CD4-positive, alpha-beta T cell treated with Interferon gamma for 1 hour (primary cell): ENCODE measurements at places on chromosomes 1 and 21.

- no peak for DNase-seq
These were observed 85.1 kb downstream of the CAPZB start for GRCh38 chr1:19400192-19400611.

- DNase-seq: no peak
These were observed 28.6 kb upstream of the PDXK start for GRCh38 chr21:43690346-43690745.

DNA sequence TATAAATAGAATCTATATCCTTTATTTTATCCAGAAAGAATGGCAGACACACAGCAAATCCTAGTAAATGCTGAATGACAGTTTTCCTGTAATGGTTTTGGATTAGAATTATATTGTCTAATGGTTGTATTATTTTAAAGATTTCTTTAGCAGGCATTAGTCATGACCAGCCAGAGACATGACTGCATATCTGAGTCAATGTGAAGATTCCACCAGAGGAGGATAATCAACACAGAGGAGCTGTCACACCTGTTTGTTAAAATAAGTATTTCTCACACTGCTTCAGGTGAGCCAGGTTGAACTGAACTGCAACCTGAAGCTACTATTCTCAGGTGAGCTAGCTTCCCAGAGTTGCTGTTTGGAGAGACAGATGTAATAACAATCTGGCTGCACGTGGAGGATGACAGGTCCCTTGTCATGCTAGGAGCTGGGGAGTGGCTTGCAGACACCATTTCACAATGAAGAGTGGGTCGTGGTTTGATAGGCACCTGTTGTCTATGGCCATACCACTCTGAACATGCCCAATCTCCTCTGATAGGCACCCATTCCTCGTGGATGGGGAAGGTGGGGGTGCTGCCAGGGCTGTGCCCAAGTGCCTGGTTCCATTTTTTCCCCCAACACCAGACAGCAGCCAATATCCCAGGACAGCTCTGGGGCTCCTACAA lies 94.3 kb downstream of the KCNJ6 start:
- no peak for DNase-seq

- DNase-seq: no peak
These were observed 2.2 kb downstream of the PTGFRN start for GRCh38 chr1:116911779-116912469.

GRCh38 chr1:238001818-238002217 lies 111.1 kb upstream of the ZP4 start:
- DNase-seq: no peak

- DNase-seq: no peak
These were observed 44.8 kb downstream of the UCHL5 start for GRCh38 chr1:193014400-193014799.

DNA sequence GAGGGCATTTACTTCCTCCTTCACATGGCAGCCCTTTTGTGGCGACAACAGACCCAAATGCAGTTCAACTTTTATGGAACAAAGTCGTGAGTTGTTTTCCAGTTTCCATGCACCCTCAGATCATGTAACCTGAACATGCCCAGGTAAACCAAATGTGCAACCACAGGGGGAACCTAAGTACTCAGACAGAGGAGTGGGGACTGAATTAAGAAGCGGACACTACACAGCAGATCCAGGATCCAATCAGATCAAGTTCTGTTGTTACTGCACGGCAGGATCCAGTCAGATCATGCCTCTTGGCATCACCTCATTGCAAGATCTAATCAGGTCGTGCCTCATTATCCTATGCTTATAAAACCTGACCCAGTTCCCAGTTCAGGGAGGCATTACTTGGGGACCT lies 115.7 kb downstream of the MATN1 start:
- no peak for DNase-seq

- no peak for DNase-seq
These were observed 382.8 kb downstream of the RRAGC start for GRCh38 chr1:38476850-38477178.

- no peak for DNase-seq
These were observed 94.7 kb upstream of the ERRFI1 start for GRCh38 chr1:8120693-8121260.

- DNase-seq: no peak
These were observed 67.9 kb upstream of the ADAMTS5 start for GRCh38 chr21:27034796-27035195.

GRCh38 chr1:203408486-203409481 lies 57.9 kb upstream of the FMOD start:
- DNase-seq: peak; percentile 54

- no peak for DNase-seq
These were observed 274.4 kb upstream of the FMN2 start for GRCh38 chr1:239817276-239817675.

DNA sequence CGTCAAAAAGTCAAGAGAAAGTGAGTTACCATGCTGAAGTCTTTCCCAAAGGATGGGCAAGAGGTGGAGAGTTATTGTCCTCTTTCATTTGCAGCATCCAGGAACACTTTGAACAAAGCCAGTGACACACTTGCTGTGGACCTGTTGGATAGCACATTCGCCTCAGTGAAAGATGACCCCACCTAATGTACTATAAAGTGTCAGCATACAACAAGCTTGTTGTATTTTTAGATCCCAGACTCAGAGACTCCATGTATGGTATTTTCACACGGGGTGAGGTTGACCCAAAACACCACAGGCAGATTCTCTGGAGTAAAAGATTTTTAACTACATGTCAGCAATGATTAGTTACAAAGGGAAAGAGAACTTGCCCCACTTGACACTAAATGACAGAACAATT lies 273.8 kb downstream of the PTBP2 start:
- DNase-seq: no peak

DNA sequence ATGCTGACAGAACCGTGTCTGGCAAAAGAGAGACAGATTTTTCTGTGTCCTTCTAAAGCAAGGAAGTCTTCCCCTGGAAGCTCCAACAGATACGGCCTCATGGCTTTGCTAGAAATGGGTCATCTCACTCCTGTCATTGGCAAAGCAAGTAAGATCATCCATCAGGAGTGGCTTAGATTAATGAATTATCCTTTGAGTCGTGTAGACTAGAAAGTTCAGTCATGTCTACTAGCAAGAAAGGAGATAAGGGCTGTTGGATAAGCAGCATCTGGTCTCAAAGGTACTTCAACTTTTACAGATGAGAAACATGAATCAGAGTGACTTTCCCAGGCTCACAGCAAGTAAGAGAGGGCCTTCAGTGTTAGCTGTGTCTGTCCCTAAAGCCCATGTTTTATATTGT lies 3.4 kb upstream of the AGO3 start:
- no peak for DNase-seq

DNA sequence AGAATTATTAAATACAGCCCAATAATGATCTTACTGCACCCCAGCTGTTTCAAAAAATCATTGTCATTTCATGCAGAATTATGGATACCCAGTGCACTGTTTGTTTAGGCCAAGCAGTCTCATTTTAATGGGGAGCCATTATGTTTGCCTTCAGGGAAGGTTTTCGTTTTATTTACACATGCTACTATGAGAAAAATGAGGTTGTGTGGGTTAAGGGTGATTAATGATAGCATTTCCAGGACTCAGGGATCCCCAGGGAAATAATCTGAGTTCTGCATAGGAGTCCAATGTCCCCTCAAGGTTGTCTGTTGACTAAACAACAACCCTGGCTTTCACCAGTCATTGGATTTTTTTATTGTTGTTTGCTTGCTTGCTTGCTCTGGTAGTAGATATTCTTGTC lies 71.0 kb upstream of the ZP4 start:
- no peak for DNase-seq

DNA sequence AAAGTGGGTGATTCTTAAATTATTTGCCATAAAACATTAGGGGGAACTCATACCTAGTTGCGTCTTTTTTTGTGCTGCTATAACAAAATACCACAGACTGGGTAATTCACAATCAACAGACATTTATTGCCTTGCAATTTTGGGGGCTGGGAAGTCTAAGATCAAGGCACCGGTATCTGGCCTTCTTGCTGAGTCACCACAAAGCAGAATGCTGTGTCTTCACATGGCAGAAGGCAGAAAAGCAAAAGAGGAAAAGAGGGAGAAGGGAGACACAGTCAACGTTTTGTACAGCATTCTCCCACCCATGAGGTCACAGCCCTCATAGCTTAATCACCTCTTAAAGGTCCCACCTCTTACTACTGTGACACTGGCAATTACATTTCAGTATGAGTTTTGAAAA lies 291.0 kb downstream of the CHRM3 start:
- no peak for DNase-seq

GRCh38 chr1:100719490-100719889 lies at the start of gene VCAM1:
Gene VCAM1, plus strand, starts transcription at chr1:100719742. Its CDS starts 119 bp downstream, at chr1:100719861.
- DNase-seq: no peak

GRCh38 chr1:109923131-109923945 lies 12.7 kb downstream of the CSF1 start:
- no peak for DNase-seq

DNA sequence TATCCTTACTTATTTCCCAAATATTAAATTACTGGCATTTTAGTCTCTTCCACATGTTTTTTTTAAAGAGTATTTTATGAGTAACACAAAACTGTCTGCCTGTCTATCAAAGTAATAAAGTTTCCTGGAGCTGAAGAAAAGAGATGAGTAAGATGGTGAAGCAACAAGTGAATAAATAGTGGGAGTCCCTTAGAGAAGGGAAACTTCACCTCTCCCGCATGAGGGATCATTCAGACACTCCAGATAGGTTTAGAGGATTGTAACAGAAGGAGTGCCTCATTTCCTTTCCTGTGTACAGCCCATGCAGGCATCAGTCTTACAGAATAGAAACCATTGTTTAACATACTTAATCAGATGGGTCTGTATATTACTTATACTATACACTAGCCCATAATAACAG lies 205.7 kb downstream of the USP25 start:
- DNase-seq: no peak

DNA sequence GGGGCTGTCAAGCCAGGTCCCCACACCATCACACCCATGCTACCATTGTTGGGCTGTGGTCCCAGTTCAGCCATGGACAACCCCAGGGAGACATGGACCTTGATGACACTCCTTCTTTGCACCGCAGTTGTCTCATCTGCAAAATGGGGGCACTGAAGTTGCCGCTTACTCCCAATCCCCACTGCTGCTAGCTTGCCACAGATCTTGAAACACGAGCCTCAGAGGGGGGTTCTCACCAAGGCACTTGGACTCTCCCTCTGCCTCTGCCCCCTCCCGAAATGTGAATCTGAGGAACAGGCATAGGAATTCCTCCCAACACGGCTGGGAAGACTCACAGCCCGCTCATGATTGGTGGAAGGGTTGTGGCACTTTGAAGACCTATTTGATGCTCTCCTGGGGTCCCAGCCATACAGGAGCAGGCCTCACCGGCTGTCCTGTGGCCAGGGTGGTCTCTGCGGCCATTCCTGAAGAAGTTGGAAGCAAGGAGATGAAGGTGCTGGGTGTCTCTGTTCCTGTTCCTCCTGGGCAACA lies 31.1 kb downstream of the RUNX3 start:
- DNase-seq: no peak

GRCh38 chr1:205923651-205924459 lies 19.4 kb downstream of the SLC26A9 start:
- DNase-seq: no peak

- no peak for DNase-seq
These were observed 587.2 kb upstream of the ZRANB2 start for GRCh38 chr1:71668065-71668464.

- no peak for DNase-seq
These were observed 8.0 kb upstream of the RAP1GAP start for GRCh38 chr1:21677168-21677567.

DNA sequence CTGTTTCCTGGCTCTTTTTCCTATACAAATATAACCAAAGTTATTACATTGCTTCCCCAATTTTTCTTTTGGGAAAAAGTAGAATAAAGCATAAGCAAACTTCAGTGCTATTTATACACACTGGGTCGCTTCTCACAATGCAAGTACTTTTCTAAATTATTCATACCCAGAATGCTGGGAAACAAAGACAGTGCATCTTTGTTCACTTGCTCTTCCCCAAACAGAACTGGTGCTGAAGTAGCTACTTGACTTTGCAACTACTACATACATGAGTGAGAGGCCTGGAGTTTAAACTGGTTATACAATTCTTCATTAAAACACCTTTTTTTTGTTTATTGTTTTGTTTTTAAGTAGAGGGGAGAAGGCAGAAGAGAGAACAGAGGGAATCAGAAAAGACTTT lies 40.2 kb downstream of the STX6 start:
- no peak for DNase-seq

- no peak for DNase-seq
These were observed 96.4 kb downstream of the C1orf21 start for GRCh38 chr1:184483101-184483683.

DNA sequence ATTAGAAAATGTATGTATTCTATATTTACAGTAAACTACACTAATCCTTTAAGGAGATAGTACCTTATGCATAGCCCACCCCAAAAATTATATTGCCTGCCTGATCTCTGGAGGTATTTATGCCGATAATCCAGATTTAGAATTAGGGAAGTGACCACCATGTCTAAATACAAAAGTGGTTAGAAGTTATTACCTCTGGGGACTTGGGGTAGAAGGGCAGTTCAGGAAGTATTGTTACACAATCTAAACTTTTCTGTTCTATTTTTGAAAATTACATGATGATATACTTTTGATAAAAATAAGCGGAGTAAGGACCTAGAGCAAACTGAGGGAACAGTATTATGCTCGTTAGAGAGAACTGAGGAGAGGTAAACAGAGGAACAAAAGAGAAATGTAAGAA lies 90.5 kb upstream of the ZP4 start:
- DNase-seq: no peak

- DNase-seq: peak; percentile 56
These were observed 6.8 kb downstream of the JMJD4 start for GRCh38 chr1:227728059-227728891.

- DNase-seq: no peak
These were observed 58.2 kb upstream of the ABCG1 start for GRCh38 chr21:42160765-42161164.

DNA sequence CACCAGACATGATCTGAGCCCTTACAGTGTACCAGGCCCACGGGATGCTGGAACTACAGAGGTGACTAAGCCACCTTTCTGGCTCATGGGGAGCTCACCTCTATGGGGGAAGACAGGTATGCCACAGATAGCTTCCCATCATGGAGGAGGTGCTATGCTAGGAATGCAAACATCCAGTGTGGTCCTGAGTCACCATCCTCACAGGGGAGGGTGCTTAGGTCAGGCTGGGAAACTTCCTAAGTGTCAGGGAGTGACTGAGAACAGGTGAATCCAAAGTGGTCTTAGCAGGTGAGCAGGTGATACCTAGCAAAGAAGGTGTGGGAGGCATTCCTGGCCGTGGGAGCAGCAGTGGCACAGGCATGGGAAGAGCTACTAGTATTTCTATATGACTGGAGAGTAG lies 8.6 kb upstream of the RASSF5 start:
- DNase-seq: no peak

DNA sequence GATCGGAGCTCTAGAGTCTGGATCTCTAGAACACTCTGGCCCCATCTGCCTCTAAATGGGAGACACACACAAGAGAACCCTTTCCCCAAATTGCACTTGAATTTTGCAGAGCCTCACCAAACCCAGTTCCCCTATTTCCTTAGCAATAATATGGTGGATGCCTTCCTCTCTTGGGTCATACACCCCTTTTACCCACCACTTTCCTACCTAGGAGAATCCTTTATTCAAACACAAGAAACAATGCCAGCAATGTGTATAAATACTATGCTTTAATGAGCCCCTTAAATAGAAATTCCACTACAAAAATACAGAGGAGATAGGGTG lies 760 bp upstream of the SF3B4 start:
- DNase-seq: no peak
